ENCODE measurements at places on chromosomes 16 and 17.

- DNase-seq: no peak
Measured at GRCh38 chr17:16346721-16347271, 6.5 kb downstream of the CENPV start.

DNA sequence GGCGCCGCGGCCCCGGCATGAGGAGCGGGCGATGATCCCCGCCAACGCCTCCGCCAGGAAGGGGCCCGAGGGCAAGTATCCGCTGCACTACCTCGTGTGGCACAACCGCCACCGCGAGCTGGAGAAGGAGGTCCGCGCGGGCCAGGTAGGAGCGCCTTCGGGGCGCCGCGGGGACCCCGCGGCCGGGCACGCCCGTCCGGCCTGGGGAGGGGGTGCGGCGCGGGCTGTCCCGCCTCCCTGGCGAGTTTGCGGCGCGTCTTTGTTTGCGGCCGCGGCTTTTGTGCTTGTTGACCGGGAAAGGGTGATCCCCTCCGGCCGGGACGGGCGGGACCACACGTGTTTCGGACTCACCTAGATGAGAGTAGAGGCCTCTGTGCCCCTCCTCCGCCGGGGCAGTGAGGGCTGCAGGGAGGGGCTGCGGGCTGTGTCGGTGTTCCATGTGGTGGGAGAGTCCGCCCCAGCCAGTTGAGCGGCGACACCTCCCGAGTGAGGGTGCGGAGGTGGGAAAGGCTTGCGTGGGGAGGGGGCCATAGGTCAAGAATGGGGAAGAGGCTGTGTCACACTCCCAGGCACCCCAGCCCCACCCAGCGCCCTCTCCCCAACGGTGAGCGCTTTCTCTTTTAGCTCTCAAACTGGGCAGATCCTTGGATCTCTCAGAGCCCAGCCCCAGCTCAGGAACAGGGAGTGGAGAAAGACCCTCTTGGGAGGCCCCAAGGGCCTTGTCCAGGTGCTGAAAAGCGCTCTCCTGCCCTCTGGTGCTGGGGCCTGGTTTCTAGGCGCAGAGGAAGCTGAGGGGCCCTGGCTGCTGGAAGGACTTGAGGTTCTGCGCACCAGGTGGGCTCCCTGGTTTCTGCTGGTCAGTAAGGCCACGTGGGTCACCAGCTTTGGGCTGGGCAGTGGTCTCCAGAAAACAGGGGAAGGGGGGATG is 923 bp downstream of the ANKRD13B start:
- DNase-seq: no peak

- DNase-seq: no peak
Measured at GRCh38 chr16:19210280-19210924, 42.4 kb downstream of the SYT17 start.

- DNase-seq: no peak
Measured at GRCh38 chr16:27464626-27465482, 62.9 kb downstream of the IL21R start.

DNA sequence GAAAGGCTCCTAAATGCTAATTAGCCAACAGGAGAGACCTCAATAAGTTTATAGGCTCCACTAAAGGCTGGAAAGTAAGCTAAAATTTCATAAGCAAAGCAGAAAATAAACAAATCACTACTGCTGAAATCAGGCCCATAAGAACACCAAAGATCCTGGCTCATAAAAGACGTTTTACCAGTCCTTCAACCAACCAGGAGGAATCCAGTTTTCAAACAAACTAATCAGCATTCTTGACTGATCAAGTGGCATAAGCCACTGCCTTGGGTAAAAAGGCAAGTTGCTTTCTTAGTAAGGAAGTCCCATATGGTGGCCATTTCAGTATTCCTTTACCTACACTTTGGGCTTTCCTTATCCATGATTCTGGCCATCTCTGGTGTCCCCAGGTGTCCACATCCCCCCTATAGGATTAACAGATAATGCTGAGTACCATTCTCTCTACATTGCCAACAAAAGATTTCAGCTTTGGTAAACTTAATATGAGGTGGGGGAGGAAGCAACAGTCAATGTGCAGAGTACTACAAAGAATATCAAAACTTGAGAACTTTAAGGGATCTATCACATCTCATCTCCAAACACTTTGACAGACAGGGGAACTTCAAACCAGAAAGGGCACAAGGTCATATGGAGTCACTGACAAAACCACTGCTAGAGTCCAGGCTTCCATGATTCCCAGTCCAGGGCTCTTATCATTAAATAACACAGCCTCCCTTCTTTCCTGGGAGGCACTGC is 1.3 kb downstream of the TOM1L2 start:
- no peak for DNase-seq

DNA sequence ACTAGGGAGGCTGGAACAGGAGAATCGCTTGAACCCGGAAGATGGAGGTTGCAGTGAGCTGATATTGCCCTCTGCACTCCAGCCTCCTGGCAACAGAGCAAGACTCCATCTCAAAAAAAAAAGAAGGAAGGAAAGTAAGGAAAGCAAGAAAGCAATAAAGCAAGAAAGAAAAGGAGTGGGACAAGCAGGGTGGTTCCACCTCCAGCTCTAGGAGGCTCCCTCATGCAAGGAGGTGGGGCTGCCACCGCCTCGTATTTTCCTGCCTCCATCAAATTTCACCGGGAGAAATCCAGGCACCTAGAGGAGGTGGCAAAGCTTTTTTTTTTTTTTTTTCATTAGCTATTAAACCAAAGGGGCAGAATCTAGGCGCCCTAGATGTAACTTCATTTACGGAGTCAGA is 1.0 kb downstream of the CYB561 start:
- no peak for DNase-seq

GRCh38 chr16:14501331-14502255 is 128.5 kb downstream of the PARN start:
- no peak for DNase-seq

DNA sequence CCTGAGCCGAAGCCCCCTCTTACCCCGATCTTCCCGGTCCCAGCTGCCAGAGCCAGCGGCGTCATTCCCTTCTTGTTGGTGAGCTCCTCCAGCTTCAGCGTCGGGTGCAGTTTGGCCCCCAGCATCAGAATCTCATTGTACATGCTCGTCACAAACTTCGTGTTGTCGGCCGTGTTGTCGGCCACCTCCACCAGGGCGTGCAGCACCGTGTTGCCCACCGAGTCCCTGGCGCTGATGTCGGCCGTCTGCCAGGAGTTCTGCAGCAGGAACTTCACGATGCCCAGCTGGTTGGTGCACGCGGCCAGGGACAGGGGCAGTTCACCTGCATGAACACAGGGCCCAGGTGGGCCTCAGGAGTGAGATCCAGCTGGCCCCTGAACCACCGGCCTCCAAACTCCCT is 19.4 kb downstream of the TRPV1 start:
- no peak for DNase-seq

GRCh38 chr17:12982224-12982623 is 35.6 kb downstream of the ELAC2 start:
- peak; percentile 65 for DNase-seq

DNA sequence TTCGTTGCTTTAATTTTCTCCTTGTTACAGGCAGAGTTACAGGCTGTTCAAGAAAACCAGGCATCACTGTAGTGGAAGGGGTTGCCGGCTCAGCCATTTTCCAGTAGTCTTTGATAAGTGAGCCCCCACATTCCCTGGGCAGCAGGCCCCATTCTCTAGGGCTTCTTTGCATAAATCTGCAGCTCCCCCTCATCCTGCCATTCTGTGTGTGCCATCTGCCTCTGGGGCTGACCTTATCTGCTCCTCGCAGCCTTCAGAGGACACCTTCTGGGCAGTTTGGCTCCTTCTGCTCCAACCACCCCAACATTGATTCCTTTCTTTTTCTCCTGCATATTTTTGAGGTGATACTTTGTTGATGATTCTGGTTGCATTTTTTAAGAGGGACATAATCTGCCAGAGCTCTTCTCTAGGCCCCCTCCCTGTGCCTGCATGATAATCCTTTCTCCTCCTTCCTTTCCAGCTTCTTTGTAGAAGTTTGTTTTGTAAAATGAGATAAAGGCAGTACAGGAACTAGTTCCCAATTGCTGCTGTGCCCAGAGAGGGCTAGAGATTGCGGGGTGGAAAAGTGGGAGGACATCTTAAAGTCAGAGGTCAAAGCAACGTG is 17.1 kb downstream of the RND2 start:
- no peak for DNase-seq

DNA sequence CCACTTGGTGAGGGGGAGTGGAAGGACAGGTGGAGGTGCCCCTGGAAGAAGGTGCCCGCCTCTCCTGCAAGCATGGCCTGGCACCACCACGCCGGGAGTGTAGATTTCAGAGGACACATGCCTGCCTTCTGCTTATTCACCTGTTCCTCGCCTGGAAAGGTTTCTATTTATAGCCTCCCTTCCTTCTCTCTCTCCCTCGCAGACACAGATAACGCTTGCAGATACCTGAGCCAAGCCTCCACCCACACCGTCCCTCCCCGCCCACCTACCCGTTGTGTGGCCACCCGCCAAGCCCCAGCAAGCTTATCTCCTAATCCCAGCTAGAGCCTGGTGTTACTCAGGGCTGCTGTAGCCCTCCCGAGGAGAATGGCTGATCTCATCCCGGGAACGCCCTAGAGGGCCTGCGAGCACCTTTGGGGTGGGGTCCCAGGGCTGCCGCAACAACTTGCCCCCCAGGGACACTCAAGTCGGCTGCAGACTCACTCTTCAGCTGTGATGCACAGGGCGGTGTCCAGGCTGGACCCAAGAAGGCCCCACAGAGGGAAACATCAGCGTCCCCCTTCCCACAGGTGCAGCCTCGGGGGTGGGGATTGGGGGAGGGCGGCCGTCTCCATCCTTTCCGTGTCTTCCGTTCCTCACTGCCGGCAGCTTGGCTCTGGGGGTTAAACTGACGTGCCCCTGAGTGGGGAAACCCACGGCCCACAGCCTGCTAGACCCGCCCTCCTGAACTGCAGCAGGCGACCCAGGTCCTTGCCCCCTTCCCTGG is 1.9 kb upstream of the SNAI3 start:
- DNase-seq: no peak

DNA sequence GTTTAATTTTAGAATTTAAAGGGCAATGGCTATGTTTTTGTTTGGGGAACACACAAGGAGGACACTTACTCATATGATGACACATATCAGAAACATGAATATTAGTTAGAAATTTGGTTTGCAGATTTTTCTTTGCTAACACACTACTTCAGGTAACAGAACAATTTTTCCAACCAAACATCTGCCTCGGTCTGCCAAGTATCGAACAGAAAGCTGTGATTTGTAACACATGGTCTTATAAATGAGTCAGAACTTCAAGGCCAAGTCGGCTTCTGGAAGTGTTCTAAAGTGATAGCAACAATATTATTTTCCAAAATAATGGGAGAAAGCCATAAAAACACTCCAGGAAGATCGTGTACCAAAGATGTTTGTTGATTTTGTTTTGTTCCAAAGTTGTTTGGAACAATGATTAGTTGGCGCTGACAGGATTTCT is 75.9 kb upstream of the PMFBP1 start:
- no peak for DNase-seq

GRCh38 chr17:45301674-45302073 is 15.1 kb downstream of the MAP3K14 start:
- DNase-seq: no peak

All from Jurkat, Clone E6-1 (cell line).